ENCODE measurements at places on chromosomes 11 and 22. TPM values are rescaled to one million over a fixed set of nuclear protein-coding genes. Genes with fewer than 3 reads are reported as not detected.

- DNase-seq: no peak
These were observed 6.0 kb downstream of the CCDC157 start for GRCh38 chr22:30362651-30363281.

DNA sequence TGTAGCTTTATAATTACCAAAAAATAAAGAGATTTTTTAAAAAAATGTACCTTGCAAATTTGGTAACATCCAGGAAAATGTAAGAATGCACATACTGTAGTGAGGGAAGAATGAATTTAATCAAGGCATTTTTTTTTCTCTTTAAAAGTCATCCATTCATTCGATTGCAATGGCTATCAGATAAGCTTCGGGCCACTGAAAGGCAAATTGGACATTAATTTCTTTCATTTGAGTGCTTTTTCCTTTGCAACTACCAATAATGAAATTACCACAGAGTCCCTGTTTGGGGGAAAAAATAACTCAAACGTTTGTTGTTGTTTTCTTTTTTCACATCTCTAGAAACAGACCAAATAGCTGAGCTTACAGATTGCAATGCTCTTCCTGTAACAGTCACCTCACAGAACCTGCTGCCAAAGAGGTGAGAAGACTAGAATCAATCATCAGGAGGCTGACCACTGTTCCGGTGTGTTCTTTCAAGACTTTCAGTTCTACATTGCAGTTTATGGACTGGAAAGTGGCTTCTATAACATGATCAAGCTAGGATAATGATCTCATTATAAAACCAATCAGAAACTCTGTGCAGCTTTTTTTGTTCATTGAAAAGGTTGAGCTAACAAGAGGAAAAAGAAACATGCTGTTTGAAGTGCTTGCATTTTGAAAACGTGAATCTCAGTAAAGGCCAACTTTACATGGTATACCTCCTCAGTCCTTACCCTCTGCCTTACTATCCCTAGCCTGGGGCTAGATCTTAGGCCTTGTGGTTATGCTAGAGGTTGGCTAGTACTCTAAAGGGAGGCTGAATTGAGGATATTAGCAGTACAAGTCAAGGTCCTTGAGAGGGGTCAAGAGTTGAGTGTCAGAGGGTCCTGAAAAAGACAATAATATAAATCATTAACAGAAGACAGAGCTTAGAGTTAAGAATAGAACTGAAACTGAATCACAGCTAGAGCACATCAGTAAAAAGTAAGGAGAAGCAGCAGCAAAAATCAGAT is 1276.1 kb downstream of the LRRC4C start:
- DNase-seq: no peak

GRCh38 chr11:74570266-74571061 is 21.9 kb upstream of the POLD3 start:
- no peak for DNase-seq

GRCh38 chr11:133934599-133935550 is 21.9 kb downstream of the IGSF9B start:
- DNase-seq: no peak

DNA sequence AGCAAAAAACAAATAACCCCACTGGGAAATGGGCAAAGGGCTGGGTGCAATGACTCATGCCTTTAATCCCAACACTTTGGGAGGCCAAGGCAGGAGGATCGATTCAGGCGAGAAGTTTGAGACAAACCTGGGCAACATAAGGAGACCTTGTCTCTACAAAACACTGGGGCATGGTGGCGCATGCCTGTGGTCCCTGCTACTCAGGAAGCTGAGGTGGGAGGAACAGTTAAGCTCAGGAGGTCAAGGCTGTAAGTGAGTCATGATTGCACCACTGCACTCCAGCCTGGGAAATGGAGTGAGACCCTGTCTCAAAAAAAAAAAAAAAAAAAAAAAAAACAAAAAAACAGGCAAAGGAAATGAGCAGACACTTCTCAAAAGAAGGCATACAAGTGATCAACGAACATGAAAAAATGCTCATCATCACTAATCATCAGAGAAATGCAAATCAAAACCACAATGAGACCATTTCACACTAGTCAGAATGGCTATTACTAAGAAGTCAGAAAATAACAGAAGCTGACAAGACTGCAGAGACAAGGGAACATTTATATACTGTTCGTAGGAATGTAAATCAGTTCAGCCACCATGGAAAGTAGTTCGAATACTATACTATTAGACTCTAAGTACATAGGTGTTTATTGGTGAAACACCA is 48.2 kb upstream of the SMCO4 start:
- DNase-seq: no peak

GRCh38 chr11:72580642-72580950 is 93.6 kb downstream of the PDE2A start:
- DNase-seq: no peak

DNA sequence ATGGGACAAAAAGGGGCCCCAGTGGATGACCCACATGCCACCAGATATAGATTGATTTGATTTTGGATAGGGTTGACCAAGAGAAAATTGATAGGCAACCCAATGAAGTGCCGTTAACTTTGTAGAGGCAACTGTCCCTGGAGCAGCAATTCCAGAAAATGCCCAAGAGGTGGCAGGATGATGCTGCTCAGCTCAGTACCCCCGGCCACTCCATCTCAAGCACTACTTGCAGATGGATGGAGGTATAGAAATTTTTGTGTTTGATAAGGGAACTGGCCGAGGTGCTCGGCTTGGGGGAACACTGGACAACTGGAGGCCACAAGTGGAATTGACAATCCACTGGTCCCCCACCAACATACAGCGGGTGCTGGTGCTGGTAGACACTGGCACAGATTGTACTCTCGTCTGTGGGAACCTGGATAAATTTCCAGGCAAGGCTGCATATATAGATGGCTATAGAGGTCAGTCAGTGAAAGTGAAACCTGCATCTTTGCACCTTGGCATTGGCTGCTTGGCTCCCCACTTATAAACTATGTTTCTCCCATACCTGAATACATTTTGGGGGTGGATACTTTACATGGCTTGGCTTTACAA is 86.3 kb downstream of the CCDC83 start:
- DNase-seq: no peak

DNA sequence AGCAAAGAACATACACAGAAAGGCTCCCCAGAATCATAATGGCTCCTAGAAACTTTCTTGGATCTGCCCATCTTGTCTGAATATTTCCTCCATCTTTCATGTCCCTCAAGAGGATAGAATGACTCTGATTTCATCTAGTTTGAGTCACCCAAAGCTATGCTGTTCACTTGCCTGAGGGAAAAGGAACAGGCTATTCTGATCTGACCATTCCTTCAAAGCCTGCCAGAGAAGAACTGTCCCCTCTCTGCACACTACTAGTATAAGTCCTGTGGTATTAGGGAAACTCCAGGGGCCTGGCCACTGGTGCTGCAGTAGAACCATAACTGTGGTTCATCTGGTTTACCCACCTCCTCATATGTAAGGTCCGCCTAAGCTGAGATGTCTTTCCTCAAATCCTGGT is 2.4 kb upstream of the PATE1 start:
- no peak for DNase-seq

Gene OR52I1
- total RNA-seq: not detected

Gene HBE1
- not detected for total RNA-seq

DNA sequence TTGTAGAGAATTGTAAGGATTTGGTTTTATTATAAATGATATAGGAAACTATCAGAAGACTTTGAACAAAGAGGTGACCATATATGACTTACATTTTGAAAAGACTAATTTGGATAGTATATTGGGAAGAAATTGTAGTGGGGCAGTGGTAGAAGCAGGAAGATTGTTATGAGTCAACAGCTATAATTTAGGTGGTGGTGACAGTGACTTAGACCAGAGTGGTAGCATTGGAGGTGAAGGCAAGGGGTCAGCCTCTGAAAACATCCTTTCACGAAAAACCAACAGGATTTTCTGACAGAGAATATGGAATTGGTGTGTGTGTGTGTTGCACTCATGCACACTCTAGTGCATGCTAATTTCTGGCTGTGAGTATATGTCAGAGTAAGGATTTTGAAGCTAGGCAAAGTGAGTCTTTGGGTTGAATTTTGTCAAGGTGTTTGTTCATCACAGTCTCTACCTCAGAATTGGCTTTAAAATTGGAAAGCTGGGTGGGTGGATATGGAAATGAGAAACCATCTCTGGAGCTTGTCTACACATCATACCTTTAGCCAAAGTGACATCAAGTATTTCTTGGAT is 8.2 kb upstream of the HBE1 start:
- DNase-seq: no peak

Gene CARD18
- total RNA-seq: 13.9 TPM

Gene HOATZ
- not detected for total RNA-seq

Gene VPREB1
- not detected for total RNA-seq

DNA sequence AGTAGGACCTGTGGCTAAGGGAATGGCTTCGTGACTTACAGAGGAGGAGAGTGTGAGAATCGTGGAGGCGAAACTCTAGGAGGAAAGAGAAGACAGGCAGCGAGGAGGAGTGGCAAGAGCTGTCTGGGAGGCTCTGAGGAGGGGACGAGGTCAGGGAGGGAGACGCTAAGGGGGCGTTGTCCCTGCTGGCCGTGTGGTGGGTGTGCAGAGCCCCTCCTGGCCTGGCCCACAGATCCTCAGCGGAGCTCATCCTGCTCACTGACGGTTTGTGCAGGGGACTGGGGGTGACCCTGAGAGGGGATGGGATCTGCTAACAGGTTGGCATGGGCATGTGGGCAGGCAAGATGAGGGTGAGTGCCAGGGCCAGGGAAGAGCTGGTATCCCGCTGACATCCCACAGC is 56.5 kb upstream of the PRR5 start:
- no peak for DNase-seq

DNA sequence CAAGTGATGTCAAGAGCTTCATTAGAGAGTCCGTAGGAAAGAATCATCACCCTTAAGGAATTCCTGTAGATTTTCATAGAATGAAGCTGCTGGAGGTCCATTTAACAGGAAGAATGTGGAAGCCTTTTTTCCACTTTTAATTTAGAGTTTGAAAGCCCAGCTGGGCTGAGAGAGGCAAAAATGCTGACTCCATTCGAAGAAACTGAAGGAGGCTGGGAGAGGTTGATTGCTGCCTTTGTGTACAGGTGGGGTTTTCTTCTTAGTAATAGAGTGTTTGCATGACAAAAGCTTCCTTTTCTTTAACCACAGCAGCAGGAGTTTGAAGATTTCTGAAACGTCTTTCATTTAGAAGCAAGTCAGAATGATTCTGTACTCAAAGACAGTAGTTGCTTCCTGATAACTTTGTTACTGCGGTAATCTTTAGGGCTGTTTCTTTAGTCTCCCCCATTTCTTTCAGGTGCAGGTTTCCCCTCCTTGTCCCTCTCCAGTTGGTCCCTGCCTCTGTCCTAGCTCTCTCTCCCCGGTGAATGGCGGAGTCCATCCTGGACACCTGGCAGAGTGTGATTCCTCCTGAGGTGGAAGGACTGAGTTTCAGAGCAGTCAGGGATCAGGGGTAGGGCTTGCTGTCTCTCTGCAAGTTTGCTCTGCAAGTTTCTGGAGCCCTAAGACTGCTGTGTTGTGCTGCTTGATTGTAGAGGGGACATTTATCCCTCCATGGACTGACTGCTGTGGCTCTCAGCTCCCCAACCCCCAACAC is 166.2 kb downstream of the LDLRAD3 start:
- no peak for DNase-seq

- no peak for DNase-seq
These were observed 51.0 kb downstream of the MYO7A start for GRCh38 chr11:77179048-77179447.

DNA sequence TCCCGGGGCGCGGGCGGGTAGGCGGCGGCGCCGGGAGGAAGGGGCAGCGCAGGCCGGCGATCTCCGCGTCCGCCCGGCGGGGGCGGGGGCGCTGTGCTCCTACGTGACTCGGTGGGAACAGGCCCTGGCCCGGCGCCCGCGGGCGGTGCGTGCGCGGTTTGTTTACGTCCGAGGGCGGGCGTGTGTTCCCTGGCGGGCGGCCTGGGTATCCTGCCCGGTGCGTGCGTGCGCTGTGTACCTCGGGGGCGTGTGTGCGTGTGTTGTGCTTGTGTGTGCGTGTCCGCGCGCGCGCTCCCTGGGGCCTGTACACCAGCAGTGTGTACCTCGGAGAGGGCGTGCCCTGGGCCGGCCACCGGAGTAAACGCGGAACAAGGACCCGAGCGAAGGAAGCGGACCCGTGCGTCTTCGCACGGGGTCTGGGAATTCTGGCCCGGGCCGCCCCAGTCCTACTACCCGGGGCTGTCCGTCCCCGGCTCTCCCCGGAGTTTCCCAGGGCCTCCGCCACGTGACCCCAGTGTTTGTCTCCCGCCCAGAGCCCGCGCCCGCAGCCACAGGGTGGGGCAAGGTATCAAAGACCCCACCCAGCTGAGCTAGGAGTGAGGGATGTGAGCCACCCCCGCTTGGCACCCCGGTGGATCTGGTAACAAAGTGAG is 769 bp downstream of the MAFF start:
- DNase-seq: peak; percentile 98

Gene PAMR1
- total RNA-seq: 12.7 TPM

Gene RTN3
- 154 TPM for total RNA-seq

GRCh38 chr22:38623351-38623750 is 32.8 kb downstream of the FAM227A start:
- no peak for DNase-seq

GRCh38 chr22:19214078-19214473 is 35.5 kb upstream of the SLC25A1 start:
- DNase-seq: no peak

GRCh38 chr22:50468626-50469025 is 6.2 kb downstream of the SBF1 start:
- no peak for DNase-seq

DNA sequence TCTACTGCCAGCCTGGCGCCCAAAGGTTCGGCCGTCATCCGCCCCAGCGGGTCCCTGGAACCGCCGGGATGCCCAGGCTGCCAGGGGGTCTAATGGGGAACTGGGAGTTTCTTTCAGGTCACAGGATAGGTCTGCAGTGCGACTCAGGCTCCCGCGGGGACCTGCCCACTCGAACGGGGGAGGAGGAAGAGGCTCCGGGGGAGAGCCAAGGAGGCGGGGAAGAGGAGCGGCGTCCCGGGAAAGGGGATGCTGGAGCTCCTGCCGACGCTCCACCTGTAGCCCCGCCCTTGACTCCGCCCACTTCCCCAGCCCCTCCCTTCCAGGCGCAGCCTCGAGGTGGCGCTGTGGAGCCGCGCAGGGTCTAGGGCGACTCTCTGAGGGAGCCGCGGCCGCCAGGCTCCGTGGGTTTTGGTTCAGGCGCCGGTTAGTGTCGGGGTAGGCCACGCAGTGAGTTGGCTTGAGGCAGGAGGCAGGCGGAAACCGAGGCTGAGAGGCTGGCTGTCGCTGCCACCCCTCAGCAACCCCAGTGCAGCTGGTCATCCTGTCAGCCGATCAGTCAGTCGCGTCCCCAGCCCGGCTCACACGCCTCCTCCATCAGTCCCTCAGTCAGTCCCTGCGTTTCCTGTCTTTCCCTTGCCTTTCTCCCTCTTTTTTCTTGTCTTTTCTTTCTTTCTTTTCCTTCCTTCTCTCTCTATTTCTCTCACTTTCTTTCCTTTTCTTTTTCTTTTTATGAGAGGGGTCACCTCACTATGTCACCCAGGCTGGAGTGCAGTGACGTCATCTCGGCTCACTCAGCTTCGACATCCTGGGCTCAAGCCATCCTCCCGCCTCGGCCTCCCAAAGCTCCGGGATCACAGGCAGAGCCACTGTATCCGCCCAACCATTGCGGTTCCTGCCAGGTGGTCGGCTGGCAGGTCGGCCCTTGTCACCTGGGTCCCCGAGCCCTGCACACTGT is 26.4 kb downstream of the YWHAH start:
- DNase-seq: peak; percentile 74

Gene ADAMTS8
- total RNA-seq: 1.4 TPM

Measured in lower leg skin (tissue), 4 donors.